Lower lobe of right lung (tissue), 2 donors: ENCODE measurements at places on chromosomes 12 and 14. TPM values are rescaled to one million over a fixed set of nuclear protein-coding genes. Genes with fewer than 3 reads are reported as not detected.

- no peak for DNase-seq
Measured at GRCh38 chr14:33610121-33610520, 340.8 kb downstream of the EGLN3 start.

The SSPN gene
- total RNA-seq, result 12.8 TPM

The KCNK10 gene
- not detected for total RNA-seq

DNA sequence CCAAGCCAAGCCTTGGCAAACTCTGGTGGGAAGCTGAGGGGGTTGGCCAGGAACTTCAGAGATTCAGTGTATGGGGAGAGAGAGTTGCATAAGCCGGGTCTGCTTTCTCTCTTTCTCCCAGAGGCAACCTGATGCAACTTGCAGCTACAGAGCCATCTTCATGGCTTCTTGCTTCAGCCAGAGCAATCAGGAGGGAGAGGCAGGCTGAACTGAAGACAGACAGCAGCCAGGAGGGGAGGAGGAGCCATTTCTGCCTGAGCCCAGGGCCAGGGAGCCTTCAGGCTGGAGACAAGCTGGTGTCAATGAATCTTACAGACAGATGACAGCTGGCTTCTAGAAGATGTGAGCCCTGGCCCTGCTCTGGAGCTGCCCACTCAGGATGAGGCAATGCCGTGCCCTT is 18.7 kb downstream of the NPC2 start:
- DNase-seq, result no peak

DNA sequence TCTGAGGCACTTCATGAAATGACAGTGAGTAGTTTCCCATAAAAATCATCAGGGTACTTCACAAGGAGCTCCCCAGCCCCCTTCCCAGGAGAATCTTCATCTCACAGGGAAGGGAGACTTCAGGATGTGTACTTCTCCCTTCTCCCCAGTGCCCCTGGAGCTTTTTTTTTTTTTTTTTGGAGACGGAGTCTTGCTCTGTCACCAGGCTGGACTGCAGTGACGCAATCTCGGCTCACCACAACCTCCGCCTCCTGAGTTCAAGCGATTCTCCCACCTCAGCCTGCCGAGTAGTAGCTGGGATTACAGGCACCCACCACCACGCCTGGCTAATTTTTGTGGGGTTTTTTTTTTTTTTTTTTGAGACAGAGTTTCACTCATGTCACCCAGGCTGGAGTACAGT is 10.4 kb downstream of the ITPK1 start:
- peak; percentile 85 for DNase-seq

GRCh38 chr14:103923863-103924262 is 4.4 kb upstream of the TDRD9 start:
- no peak for DNase-seq

The OR10G3 gene
- total RNA-seq, result not detected

DNA sequence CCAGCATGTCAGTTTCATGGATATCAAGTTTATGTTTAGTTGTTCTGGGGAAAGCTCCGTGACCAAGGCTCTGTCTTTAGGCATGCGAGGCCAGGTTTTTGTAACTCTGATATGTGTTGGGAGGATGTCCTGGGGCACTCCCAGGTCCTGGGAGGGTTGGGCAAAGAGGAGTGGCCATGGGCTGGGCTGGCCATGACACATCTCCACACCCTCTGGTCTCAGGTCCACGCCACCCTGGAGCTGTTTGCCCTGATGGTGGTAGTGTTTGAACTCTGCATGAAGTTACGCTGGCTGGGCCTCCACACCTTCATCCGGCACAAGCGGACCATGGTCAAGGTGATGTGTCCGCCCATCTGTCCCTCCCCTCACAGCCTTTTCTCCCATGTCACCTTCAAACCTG is 46.4 kb downstream of the TPCN1 start:
- DNase-seq, result no peak

GRCh38 chr14:39430762-39431415 is 1.3 kb downstream of the FBXO33 start:
- no peak for DNase-seq

- DNase-seq, result peak; percentile 66
Measured at GRCh38 chr12:57844709-57845477, 1.6 kb downstream of the CTDSP2 start.

- no peak for DNase-seq
Measured at GRCh38 chr14:65824285-65824977, 411.9 kb downstream of the FUT8 start.

- no peak for DNase-seq
Measured at GRCh38 chr12:122412851-122413433, 9.5 kb downstream of the CLIP1 start.
